CD4-positive, alpha-beta T cell treated with Interleukin-6 at 100 ng/mL for 8 hours (primary cell): ENCODE measurements at places on chromosomes 1 and 21.

DNA sequence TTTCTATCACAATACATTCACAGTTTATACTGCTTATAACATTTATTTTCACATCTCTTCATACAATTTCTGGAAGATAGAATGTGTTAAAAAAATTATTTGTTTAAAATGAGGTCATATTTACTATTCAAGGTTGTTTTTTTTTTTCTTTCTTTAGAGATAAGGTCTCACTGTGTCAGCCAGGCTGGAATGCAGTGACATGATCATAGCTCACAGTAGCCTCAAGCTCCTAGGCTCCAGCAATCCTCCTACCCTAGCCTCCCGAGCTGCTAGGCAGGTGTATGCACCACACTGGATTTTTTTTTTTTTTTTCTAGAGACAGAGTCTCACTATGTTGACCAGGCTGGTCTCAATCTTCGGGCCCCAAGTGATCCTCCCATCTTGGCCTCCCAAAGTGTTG, 19.0 kb upstream of the RNF11 start:
- DNase-seq, result no peak

DNA sequence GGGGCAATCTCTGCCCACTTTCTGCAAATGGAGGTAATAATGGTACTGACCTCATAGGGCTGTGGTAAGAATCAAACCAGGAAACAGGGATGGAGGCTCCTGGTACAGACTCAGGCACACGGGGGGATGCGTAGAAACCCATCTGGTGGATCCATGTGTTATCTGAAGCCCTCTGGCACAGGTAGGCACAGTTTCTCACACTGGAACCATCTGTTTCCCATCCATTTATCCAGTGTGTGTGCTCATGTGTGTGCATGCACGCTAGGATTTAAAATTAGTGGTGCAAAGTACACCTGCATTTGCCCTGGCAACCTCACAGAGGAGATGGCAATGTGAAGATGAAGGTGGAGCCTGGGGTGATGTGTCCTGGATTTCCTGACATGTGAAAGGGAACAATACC, 103.3 kb downstream of the RAVER2 start:
- no peak for DNase-seq

- DNase-seq, result no peak
Measured at GRCh38 chr1:53588053-53588779, 129.0 kb downstream of the DMRTB1 start.

DNA sequence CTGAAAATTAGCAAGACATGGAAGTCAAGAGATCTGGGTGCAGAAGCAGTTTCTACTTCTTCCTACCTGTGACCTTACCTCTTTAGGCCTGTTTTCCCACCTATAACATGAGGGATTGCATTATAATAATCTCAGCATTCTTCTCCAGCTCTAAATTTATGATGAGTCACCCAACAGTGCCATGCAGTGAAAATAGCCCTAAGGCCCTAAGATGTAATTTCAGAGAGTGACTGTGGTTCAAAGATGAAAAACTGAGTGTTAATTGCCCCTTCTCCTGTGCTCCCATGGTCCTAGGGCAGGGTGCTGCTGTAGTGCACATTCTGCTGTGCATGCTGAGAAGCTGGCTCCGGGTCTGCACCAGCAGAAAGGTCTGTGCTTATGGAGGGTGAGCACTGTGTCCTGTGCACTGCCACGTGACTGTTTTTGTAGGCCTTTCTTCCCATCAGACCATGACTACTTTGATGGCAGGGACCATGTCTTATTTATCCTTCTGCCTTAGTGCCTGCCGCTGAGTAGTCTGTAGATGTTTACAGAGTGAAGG, 29.7 kb downstream of the JUN start:
- no peak for DNase-seq

DNA sequence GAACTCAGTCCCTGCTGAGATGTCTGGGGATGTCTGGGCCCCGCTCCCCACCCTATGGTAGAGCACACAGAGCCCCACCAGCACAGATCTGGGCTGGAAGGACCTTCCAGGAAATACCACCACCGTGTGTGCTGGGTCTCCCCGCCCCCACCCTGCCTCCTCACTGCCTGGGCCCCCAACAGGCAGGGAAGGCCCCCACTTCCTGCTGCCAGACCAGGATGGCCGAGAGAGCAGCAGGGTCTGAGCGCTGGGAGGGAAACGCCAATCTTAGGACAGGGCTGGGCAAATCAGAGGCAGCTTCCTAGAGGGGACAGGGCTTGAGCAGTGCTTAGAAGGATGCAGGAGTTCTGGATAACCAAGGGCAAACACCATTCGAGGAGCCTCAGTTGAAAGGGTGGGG, 11.9 kb downstream of the ADGRB2 start:
- no peak for DNase-seq

GRCh38 chr1:77605246-77606026, 77.0 kb downstream of the ZZZ3 start:
- no peak for DNase-seq
